ENCODE measurements at places on chromosomes 5 and 9. TPM values are rescaled to one million over a fixed set of nuclear protein-coding genes. Genes with fewer than 3 reads are reported as not detected.

Gene DBH
- not detected for total RNA-seq

Gene IRX4
- not detected for total RNA-seq

Gene PAIP2
- total RNA-seq, result 85.1 TPM

DNA sequence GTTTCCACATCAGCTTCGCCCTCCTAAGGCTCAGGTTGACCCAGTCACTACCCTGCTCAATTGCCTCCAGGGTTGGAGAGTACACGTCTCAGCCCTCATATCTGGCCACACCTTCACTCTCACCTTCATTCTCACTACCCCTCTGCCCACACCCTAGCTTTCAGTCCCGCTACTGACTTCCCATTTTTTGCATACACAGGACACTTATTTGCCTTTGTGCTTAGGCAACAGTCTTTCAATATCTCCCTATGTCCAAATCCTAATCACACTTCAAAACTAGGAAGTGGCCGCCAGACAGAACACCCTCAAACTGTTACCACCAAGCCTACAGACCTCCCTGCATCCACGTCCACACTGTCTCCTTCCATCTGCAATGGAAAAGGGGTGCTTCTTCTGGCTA lies 10.9 kb downstream of the MCTP1 start:
- no peak for ATAC-seq

GRCh38 chr5:73967347-73967746 lies 341.4 kb downstream of the ARHGEF28 start:
- no peak for ATAC-seq

DNA sequence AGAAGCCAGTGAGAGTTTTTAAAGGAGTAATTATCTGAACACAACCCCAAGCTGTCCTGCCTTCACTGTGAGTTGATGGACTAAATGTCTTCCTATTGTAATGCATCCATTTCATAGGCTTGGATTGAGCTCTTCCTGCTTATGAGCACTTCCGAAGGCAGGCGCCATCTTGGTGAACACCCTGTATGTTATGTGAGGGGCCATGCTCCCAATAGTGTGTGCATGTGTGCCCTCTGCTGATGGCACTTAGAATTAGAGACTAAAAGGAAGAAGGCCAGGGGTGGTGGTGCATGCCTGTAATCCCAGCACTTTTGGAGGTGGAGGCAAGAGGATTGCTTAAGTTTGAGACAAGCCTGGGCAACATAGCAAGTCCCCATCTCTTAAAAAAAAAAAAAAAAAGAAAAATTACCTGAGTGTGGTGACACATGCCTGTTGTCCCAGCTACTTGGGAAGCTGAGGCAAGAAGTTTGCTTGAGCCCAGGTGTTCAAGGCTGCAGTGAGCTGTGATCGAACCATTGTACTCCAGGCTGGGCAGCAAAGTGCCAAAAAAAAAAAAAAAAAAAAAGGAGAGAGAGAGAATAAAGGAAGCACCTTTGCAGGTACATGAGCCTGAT lies 65.0 kb downstream of the C9orf152 start:
- ATAC-seq, result no peak

- no peak for ATAC-seq
Measured at GRCh38 chr9:91163773-91164471, 197.8 kb downstream of the AUH start.

DNA sequence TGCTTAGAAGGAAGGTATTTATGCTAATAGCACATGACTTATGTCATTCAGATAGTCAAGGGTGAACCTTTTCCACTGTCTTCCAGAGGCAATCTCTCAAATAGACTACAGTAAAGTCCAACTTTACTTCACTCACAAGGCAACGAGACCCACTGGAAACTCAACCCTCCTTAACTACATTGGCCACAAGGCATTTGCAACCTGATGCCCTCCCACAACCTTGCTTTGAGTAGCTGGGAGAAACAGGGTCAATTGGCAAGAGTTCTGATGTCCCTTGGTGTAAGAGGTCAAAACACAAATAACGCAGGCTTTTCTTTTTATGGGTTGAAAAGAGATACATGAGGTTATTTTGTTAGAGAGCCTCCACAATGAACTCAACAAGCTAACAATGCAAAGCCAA lies 6.1 kb downstream of the GAS1 start:
- no peak for ATAC-seq

Measured in gastroesophageal sphincter (tissue), 4 donors.